ENCODE measurements at places on chromosomes 13 and 19.

- peak; percentile 64 for DNase-seq
Measured at GRCh38 chr13:111937777-111938311, 129.1 kb upstream of the SOX1 start.

DNA sequence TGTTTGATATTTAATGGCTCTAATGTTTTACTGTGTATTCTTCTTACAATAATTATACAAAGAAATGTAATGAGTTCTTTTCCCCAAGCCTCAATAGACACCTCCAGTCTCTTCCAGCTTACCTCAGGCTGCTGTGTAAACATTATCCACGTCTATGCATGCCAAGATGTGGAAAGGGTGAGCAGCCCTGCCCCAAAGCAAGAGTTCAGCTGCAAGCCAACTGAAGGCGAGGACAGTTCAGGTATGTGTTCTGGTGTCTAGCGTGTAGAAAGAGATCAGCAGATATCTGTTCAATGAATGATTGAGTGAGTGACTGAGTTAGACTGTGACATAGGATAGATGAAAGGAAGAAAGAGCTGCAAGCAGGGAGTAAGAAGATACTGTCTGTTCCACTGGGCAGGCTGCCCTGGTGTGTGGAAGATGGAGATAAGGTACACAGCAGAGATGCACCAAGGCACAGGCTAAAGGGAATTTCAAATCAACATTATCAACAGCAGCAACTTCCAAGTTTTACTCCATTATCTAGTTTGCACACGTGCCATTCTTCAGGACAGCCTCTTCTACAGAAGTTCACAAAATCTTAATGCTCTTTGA is 66.0 kb downstream of the LATS2 start:
- no peak for DNase-seq

DNA sequence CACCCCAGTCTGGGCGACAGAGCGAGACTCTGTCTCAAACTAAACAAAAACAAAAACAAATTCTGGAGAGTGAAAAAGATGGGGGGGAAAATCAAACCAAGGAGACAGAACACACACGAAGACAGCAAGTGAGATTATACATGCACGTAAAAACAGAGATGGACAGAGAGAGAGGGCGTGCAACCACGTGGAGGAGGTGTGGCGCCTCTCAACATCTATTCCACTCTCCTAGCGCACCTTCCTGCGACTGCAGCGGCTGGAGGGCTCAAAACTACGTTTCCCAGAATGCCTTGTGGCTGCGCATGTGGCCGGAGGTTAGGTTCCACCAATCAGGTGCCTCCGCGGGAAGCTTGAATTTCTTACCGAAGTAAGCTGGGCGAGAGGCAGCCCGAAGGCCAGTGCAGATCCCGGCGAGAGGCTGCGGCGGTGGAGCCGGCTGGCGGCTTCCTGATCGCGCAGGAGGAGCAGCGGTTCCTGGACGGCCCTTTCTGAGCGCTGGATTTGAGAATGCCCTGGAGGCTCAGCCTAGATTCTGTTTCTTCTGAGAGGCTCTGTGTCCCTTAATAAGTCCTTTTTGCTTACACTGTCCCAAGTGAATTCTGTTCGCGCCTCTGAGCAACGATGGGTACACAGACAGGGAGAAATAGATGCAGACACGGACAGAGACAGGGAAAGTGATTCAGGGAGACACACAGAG is 13.1 kb upstream of the NANOS2 start:
- DNase-seq = peak; percentile 98

- no peak for DNase-seq
Measured at GRCh38 chr13:29476046-29476445, 119.4 kb downstream of the SLC7A1 start.

DNA sequence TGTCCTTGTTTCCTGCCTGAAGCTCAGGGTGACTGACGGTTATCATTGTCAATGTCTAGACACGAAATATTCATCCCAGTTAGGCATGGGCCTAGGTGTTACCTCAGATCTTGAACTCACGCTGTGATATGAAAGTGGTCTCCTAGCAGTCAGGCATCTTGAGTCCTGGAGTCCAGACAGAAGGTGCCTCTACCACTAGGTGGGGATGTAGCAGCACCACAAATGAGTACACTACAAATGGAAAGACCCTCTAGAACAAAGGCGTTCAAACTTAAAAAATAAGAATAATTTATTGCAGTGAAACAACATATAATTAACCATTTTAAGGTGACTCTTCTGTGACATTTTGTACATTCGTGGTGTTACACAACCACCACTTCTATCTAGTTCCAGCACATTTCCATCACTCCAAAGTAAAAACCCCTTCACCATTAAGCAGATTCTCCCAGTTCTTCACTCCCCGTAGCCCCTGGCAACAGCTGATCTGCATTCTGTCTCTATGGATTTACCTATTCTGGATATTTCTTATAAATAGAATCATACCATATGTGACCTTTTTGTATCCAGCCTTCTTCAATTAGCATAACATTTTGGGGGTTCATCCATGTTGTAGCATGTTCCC is 11.9 kb upstream of the FRY start:
- DNase-seq = peak; percentile 34

Measured in NCI-H526 (cell line).